Cortex of kidney (tissue), 1 donor: ENCODE measurements at places on chromosomes 2 and 18.

DNA sequence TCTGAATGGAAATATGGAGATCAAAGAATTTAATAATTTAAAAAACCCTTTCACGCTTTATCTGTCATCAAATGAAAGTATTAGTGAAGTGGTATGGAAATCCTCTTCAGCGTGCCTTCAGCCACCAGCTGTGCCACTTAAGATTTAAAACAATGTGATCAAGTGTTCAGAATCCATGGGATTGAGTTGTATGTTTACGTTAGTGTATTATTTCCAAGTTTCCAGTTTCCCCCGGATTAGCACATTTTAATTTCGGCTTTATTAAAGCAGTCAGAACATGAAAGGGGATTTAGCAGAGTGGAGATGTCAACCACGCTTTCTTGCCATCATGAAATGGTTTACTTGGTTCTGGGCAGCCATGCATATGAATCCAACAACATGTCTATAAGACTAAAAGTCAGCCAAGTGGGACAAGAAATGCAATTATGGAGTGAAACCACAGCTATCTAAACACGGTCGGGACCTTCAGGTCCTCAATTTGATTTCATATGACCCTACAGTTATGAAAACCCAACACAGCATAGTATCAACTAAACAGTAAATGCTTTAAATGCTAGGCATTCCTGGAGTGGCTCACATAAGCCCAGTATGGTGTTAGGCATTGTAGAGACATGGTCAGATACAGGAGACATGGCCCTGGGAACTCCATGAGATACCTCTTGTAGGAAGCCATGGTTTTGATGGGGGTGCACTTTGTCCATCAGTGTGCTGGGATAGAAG, 224.9 kb upstream of the EPAS1 start:
- DNase-seq: no peak

DNA sequence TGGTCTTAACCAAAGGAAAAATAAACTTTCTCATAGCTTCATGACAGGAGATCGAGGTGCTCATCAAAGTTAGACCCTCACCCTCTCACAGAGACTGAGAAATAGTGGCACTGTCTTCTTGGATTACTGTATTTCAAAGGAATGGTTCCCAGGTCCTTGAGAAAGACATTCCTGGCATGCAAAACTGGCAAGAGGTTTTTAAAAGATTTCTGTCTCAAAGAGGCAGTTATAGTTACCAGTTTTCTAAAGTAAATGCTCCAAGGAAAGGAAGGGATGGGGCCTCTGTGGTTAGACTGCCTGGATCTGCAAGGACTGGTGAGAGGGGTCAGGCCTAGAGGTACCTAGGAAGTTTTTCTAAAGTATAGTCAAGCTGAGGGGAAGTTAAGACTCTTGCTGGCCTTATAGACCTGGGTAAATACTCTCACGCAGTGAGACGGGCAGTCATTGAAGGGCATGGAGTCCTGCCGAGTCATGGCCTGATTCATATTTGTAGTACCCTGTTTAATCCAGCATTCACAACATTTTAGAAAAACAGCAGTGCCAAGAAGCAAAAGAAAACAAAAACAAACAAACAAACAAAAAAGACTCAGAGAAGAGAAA, 226.1 kb downstream of the DOK6 start:
- DNase-seq: no peak

GRCh38 chr2:98040331-98040939, 44.7 kb upstream of the TMEM131 start:
- DNase-seq: no peak

DNA sequence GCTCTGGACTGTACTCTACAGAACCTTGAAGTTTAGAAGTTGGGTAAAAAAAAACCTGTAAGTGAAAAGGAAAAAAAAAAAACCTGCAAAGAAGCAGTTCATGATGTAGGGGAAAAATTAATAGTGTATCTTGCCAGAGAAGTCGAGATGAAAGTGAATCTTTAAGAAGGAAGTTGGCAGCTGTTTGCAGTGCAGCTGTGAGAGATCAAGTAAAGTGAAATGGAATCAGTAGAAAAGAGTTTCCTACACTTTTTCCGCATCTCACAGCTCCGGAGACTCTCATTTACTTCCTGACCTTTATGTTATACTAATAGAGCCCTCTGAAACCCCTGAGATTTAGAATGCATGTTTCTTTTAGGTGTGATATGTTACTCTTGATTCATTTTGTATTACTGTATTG, 19.2 kb downstream of the RNMT start:
- DNase-seq: no peak

- DNase-seq: no peak
Measured at GRCh38 chr2:168566974-168567665, 111.0 kb downstream of the CERS6 start.

GRCh38 chr2:84865181-84865783, 15.6 kb downstream of the TRABD2A start:
- DNase-seq: no peak

- DNase-seq: no peak
Measured at GRCh38 chr2:143717536-143718168, 588.4 kb downstream of the ARHGAP15 start.

DNA sequence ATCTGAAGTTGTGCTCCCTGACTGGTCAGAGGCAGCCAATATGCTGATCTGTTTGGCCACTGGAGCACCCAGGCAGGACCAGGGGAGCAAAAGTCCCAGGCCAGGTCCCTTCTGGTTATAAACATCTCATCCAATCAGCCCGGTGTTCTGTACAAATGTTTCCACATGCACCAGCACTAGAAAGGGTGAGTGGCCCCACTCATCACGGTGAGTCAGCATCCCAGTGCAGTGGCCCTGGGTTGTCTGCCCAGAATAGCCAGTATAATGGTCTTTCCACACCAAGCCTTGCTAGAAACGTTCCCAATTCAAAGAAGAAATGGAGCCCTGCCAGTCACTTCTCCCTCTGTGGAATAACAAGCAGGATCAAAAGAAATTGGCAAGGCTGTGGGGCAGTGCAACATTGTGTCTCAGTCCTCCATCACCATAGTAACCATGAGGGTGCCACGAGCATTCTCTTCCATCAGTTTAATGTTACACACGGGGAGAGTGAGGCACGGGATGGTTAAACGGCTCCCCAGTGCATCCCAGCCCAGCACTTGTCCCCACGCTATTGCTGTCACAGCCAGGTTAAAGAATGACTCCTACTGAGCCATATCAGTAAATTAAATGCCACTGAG, 174.9 kb downstream of the SEPTIN10 start:
- DNase-seq: no peak

DNA sequence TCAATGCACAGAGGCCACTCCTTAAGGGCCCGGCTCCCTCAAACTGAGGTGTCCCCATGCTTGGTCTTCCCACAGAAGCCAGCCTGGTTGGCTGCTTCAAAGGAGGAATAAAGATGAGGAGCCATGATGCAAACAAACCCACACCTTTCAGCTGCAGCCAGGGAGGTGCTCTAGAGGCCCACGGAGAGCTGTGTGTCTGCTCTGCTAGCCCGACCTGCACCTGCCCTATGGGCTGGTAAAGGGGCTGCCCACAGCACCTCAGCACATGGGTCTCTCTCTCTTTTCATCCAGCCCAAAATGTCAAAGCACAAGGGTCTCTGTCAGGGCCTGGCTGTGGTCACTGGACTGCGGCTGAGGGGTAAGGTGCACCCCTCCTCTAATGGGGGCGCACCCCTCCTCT, 132.1 kb downstream of the MSH2 start:
- no peak for DNase-seq
